ENCODE measurements at places on chromosomes 4 and X.

- no peak for DNase-seq
These were observed 5.9 kb upstream of the C4orf17 start for GRCh38 chr4:99504804-99505502.

DNA sequence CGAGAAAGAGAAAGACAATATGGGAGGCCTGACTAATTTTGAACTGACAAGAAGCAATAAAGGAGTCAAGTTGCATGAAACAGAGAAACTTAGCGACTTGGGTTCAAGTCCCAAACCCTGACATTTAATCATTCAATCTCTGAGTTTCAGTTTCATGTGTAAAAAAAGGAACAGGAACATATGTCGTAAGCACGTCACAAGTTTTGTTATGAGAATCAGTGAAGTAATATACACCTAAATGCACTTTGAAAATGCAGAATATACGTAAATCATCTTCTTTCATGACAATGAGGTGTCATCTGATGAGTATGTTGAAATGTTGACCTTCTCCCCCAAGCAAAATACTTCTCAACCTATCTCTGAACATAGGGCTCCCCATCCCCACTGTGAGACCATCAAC lies 10.4 kb downstream of the ACOT9 start:
- DNase-seq: no peak

DNA sequence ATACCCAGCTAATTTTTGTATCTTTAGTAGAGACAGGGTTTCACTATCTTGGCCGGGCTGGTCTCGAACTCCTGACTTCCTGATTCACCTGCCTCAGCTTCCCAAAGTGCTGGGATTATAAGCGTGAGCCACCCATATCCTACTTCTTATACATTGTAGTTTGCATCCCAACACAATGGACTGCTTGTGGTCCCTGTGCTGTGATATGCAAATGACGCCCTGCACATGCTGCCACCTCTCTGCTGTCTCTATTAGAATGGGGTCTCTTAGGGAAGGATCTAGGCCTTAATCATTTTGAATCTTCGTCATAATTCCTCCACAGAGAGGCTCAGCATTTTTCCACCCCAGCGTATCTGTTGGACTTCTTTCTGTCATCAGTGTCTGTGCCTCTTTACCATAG lies 595.9 kb downstream of the ADGRL3 start:
- no peak for DNase-seq

DNA sequence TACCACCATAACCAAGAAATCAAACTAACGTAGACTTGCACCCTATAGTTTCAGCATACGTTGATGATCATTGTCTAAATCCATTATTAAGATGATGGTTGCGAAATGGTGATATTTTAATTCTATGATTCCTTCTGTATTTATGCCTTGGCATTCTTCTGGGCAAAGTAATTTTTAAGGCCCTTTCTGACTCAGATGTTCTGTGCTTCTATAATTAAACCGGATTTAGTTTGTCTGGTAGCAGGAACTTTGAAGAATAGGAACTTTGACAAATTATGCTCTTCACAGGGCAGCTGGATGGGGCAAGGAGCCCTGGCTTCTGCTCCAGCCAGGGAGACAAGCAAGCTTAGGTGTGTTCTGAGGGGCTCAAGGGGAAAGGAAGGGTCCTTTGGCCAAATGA lies 23.8 kb upstream of the PLAC1 start:
- DNase-seq: no peak

DNA sequence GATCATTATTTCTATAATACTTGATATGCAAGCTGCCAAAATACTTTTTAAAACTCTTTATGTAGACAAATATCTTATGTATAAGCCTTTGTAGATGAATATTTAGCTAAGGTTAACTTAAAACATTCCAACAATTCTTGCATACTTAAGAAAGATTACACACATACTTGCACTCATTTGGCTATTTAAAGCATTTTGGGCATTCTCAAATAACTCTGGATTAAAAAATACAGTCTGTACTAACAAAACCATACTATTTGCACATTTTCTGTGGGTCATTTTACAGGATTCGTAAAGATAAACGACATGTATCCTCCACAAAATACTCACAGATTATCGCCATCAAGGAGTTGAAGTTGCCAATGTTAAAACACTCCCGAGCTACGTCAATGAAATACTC lies 26.5 kb downstream of the RASGEF1B start:
- no peak for DNase-seq

DNA sequence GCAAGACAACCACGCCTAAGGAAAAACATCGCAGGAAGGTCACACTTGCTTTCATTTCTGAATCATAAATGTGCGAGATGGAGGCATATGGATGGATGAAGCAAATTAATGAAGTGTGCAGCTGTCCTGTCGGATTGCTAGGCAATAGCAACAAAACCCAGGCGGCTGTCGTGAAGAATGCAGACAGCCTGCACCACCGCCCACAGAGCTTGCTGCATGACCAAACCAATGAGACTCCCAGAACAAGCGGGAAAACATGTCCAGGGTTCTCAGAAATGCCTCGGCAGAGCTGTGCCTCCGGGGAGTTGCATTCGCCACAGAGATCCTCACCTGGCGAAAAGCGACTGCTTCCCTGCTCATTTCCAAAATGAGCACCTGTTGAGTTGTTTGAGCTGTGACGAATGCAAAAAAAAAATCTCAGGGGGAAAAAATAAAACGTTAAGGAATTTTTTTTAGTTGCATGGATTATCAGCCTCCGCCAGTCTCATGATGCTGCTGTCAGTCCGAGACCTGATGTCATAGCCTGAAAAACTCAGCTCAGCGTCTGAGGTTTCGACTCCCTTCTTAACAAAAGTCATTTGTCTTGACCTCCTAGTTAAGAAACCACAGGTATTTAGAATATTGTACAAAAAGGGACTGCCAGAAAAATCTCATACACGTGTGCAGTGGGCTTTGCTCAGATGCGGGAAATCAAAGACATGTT lies 155.5 kb upstream of the MXRA5 start:
- no peak for DNase-seq

Data from activated T-cell treated with anti-CD3 and anti-CD28 coated beads, Interleukin-2, amount 50 U/mL, for 72 hours (primary cell).